ENCODE measurements at places on chromosomes 1 and 21.

DNA sequence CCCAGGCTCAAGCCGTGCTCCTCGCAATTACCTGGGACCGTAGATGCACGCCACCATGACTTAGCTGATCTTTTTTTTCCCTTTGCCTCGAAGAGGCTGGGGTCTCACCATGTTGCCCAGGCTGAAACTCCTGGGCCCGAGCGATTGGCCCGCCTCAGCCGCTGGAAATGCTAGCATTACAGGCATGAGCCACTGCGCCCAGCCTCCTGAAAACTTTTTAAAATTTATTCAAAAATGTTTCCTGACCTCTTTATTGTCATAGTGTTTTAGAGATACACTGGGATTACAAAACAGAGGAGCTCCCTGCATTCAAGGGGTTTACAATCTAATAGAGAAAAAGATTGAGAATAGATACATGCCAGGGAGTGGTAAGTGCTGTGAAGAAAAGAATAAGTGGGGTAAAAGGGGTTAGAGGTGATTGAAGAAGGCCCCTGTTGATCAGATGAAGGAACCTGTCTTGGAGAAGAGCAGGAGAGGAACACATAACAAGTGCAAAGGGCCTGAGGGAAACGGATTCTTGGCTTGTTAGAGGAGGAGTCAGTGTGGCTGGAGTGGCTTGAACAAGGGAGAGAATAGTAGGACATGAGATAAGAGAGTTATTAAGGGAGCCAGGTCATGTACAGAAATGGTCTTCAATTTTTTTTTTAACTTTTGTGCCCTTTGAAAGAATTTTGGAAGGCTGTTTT lies 1.7 kb upstream of the TRIM33 start:
- no peak for DNase-seq

GRCh38 chr1:43128816-43129215 lies 43.3 kb downstream of the EBNA1BP2 start:
- no peak for DNase-seq

DNA sequence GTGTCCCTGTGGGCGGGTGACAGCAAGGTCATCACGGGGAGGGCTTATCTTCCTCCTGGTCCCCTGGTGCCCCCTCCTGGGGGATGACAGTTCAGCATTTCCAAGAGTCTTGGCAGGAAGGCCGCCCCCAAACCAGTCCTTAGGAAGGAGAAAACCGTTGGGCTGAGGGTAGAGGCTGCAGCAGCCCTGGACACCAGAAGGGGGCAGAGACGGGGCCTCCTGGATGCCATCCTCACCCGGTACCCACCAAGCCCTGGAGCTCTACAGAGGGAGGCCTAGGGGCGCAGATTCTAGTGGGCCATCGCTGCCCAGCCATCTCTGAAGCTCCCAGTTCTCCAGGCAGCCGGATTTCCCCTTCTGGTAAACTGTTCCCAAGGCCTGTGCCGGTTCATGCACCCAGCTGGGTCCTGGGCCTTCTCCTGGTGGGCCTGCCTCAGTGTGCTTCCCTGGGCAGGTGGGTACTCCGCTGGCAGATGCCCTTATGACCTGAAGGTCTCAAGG lies 14.8 kb upstream of the ZNF669 start:
- peak; percentile 69 for DNase-seq

GRCh38 chr1:29961293-29962059 lies 725.2 kb downstream of the PTPRU start:
- DNase-seq = no peak

DNA sequence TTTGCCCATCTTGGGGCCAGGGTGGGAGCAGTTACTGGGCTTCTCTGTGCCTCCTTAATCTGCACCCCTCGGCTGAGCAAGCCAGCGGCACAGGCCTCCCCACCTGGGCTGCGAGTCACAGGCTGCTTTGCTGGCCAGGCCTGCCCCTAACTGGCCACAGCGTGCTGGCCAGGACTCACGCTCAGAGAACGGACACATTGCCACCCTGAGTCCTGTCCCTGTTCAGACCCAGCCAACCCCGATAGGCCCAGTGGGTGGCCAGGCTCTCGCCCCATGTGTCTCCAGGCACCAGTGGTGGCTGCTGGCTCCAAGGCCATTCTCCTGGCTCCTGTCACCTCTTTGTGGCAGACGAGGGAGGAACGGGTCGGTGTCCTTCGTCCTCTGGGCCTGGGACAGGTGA lies 61.3 kb downstream of the MORN1 start:
- DNase-seq = no peak

DNA sequence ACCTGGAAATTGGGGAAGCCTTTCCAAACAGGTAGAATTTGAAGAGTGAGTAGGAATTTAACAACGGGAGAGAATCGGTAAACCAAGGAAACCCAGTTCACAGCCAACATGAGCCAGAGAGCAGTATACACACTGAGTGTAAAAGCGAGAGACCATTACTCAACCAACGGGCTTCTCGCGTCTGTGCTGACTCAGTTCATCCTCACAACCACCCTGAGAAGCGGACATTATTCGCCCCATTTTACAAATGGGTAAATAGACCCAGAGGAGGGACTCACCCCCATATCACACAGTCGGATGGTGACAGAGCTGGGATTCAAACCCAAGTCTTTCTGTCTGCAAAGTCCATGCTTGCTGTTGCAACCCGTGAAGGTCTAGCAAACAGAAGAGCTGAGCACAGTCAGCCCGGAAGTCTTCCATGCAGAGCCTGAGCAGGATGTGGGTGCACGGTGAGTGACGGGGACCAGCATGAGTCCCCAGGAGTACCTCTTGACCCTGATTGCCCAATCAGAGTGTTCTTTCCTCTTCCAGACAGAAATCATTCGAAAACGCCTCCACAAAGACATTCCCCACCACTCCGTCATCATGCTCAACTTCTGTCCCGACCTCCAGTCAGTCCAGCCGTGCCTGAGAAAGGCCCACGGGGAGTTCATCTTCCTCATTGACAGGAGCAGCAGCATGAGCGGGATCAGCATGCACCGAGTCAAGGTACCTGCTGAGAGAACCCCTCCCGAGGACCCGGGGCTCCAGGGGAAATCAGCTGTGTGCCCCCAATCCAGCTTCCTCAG lies 32.3 kb downstream of the VWA5B1 start:
- peak; percentile 77 for DNase-seq

DNA sequence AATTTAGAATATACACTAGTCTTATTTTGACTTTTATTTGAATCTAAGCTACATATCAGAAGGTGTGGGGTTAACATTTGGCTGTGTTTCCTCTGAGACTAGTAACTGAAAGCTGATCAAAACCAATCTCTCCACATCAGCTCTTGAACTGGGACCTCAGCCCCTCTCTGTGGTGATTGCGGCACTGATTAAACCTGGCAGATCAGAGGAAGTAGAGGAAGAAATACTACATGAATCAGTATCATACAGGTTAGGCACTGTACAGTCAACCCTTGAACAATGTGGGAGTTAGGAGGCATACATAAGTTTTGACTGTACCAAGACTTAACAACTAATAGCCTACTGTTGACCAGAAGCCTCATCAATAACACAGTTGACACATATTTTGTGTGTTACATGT lies 122.5 kb upstream of the C1orf87 start:
- DNase-seq = no peak

- DNase-seq = no peak
Observed at GRCh38 chr1:3520419-3521378, 66.2 kb downstream of the ARHGEF16 start.

- no peak for DNase-seq
Observed at GRCh38 chr1:154752273-154753030, 117.6 kb downstream of the KCNN3 start.

DNA sequence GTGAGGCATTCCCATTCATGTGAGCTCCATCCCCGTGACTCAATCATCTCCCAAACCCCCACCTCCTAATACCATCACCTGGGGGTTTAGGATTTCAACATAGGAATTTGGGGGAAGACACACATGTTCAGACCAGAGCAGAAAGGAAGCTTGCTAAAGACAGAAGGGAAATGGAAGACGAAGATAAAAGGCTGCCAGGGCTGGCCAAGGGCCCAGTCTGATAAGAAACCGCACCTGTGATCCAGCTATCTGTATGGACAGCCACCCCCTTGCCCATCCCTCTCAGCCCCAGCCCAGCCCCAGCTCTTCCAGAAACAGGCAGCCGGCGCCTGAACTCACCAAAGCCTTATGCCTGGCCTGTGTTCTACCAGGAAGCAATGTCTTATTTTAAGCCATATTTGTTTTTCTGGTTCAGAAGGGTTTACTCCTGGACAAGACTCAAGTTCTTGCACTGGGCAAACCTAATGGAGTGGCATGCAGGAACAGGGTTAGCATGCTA lies 198.4 kb upstream of the VAMP3 start:
- no peak for DNase-seq

- DNase-seq = no peak
Observed at GRCh38 chr1:178025613-178026356, 55.9 kb upstream of the SEC16B start.

- peak; percentile 82 for DNase-seq
Observed at GRCh38 chr1:165717918-165718515, 19.7 kb upstream of the ALDH9A1 start.

DNA sequence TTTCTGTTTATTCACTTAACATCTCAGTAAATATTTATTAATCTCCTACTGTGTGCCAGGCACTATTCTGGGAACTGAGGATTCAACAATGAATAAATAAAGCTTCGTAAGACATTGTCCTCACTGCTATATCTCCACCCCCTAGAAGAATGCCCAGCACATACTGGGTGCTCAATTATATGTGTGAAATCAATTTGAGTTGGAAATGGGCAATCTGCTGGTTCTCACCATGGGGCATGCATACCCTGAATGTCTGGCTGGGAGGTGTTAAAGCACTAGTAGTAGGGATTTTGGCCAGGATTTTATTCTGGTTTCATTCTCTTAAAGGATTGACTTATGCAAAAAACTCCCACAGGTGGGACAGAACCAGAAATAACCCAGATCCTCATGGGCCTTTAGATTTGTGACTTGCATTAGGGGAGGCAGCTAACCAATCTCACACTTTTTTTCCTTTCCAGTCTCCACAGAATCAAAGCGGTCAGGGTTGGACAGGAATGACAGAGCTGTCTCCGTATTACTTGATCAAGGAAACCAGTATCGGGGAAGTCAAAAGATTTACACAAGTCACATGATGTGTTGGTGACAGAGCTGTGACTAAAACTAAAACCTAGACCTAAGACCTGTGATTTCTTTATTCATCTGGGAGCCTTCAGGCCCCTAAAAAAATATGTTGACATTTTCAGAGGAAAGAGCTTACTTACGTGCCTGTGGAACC lies 12.8 kb downstream of the GFI1 start:
- DNase-seq = peak; percentile 80

GRCh38 chr1:5494518-5494917 lies 497.7 kb downstream of the NPHP4 start:
- no peak for DNase-seq

- no peak for DNase-seq
Observed at GRCh38 chr1:193118803-193119730, 2.8 kb upstream of the CDC73 start.

GRCh38 chr1:77739235-77739634 lies 20.4 kb downstream of the USP33 start:
- DNase-seq = no peak

- DNase-seq = no peak
Observed at GRCh38 chr1:94095744-94096469, 25.0 kb downstream of the ABCA4 start.

DNA sequence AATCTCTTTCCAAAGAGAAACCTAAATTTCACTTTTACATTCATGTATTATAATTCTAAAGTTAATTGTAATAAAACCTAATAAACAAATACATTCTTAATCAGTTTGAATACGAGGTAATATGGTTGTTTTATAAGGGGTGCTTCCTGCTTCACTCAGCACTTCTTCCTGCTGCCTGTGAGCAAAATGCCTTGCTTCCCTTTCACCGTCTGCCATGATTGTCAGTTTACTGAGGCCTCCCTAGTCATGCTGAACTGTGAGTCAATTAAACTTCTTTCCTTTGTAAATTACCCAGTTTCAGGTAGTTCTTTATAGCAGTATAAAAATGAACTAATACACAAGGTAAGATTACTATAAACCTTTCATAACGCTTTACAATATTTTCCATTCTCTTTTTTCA lies 491.1 kb upstream of the LRRC7 start:
- DNase-seq = no peak

GRCh38 chr1:43952731-43953346 lies 6.1 kb downstream of the IPO13 start:
- no peak for DNase-seq

- peak; percentile 62 for DNase-seq
Observed at GRCh38 chr1:203135636-203136305, 8.2 kb downstream of the ADORA1 start.

GRCh38 chr21:15766952-15767603 lies 37.3 kb downstream of the USP25 start:
- DNase-seq = no peak

- no peak for DNase-seq
Observed at GRCh38 chr1:16139473-16139962, 16.4 kb downstream of the EPHA2 start.

DNA sequence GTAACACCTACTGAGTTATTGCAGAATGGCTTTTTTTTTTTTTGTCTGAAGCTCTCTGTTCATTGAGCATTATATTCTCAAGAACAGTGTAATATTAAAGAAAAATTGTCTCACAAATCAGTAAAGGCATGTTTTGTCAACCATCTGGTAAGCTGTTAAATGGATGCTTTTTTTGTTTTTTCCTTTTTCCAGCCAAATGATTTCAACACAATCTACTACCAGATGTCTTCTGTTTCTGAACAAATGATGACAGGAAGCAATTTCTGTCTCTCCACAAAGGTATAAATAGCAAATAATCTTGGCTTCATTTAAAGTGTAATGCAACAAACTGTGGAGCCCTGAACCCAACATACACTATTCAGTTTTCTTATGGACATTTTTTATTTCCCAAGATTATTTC lies 78.6 kb upstream of the RGS2 start:
- no peak for DNase-seq

DNA sequence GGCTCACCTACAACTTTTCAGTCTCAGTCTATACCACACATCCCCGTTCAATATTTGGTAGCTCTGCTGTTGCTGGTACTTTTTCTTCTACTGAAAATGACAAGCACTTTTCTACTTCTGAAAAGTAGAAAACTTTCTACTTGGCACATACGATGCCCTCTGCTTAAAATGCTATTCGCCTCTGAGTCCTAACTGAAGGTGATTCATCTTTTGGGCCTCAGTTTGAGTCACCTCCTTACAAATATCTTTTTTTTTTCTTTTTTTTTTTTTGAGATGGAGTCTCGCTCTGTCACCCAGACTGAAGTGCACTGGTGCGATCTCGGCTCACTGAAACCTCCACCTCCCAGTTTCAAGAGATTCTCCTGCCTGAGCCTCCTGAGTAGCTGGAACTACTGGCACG lies 136.0 kb upstream of the CYYR1 start:
- no peak for DNase-seq

DNA sequence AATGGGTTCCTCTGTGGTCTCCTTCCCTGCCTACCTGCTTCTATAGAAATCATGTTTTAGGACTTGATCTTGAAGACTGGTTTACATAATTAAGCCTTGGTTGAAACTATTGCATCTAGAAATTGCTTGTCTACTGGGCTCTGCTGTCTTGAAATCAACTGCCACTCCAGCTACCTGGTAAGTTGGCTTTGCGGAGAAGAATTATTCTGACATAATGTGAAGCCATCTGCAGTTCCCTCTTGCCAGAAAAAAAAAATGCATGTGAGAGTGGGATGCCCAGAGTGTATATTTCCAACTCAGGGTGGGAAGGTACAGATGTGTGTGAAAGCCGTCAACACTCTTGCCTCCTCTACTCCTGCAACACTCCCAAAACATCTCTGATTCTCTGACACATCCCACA lies 27.2 kb downstream of the C8B start:
- DNase-seq = no peak

- no peak for DNase-seq
Observed at GRCh38 chr1:230401101-230401500, 25.0 kb downstream of the PGBD5 start.

Data from activated CD4-positive, alpha-beta T cell treated with anti-CD3 and anti-CD28 coated beads, Interleukin-2, amount 10 ng/mL, durations not matched to agents 24 days and 14 days (primary cell).